RWPE2 (cell line): ENCODE measurements at places on chromosomes 4 and X.

DNA sequence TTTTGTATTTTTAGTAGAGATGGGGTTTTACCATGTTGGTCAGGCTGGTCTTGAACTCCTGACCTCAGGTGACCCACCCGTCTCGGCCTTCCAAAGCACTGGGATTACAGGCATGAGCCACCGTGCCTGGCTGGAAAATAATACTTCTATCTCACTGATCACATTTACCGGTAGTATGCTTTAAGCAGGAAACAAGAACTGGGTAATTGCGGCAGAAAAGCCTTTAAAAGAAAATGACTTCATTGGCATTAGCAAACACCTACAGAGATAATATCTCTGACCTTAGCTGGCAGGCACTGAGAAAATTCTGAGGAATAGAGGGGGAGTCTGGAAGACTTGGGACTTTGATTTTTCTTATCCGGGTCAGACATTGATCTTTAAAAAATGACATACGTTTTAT, 78.5 kb downstream of the SHROOM3 start:
- no peak overlapping the region for H3K4me3 ChIP-seq
- no peaks in the 10 kb centered on the region for H3K27me3 ChIP-seq
- no peak for DNase-seq

GRCh38 chr4:23763559-23763958, 126.3 kb downstream of the PPARGC1A start:
- no peaks in the 10 kb centered on the region for H3K36me3 ChIP-seq
- DNase-seq, result no peak
- H3K4me1 ChIP-seq, result no peaks in the 10 kb centered on the region
- no peak overlapping the region for H3K4me3 ChIP-seq
- no peaks in the 10 kb centered on the region for H3K27me3 ChIP-seq

DNA sequence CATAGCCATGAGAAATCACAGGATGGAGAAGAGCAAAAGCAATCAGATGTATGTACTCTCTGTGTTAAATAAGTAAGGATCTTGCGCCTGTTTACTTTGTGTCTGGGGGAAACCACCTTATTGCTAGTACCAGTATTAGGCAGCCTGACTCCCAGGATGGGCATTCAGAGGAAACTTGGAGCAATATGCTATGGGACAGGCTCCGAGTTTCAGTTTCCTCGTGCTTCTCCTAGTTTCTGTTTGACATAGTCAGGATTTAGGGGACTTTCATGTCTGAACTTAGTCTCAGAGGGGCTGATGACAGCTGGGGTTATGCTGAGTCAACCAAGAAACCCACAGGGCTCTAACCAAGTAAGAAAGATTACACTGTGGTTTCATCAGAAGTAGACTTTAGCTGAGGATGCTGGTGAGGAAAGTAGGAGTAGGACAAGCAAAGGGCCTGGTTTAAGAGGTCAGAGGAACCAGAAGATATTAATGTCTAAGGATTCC, 13.5 kb downstream of the NSUN7 start:
- H3K27me3 ChIP-seq, result no peaks in the 10 kb centered on the region
- DNase-seq, result no peak
- no peaks in the 10 kb centered on the region for H3K4me1 ChIP-seq
- no peaks in the 10 kb centered on the region for H3K36me3 ChIP-seq

DNA sequence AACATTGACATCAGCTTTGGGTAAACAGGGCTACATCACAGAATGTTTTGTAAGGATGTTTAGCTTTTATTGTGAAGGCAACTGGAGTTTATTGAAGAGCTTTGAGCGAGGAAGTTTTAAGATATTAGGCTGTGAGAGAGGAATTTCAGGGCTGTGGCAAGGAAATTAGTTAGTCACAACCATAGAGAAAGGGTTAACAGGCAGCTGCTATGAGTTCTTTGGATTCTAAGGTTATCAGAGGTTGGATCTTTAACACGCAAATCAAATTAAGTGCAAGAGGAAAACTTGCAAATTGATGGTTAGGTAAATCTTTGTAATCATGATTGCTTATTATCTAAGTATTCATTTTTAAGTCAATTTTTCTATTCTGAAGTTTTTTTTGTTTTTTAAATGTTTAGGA, 156.0 kb downstream of the UGT8 start:
- no peak for DNase-seq
- H3K27me3 ChIP-seq, result no peaks in the 10 kb centered on the region
- H3K4me1 ChIP-seq, result no peaks in the 10 kb centered on the region
- no peaks in the 10 kb centered on the region for H3K36me3 ChIP-seq

GRCh38 chrX:41903544-41903943, 19.8 kb downstream of the CASK start:
- H3K27ac ChIP-seq, result no peak overlapping the region
- H3K4me1 ChIP-seq, result peaks cover 12% of the 10 kb centered on the region
- DNase-seq, result no peak
- H3K4me3 ChIP-seq, result no peak overlapping the region
- no peaks in the 10 kb centered on the region for H3K27me3 ChIP-seq

- no peak for DNase-seq
- H3K4me1 ChIP-seq, result peaks cover 8% of the 10 kb centered on the region
- H3K27me3 ChIP-seq, result no peaks in the 10 kb centered on the region
- no peak overlapping the region for H3K4me3 ChIP-seq
- no peak overlapping the region for H3K27ac ChIP-seq
These were observed 87.1 kb downstream of the TSPAN5 start for GRCh38 chr4:98571161-98571786.

- H3K4me1 ChIP-seq, result peaks cover 14% of the 10 kb centered on the region
- H3K4me3 ChIP-seq, result no peak overlapping the region
- H3K36me3 ChIP-seq, result no peaks in the 10 kb centered on the region
- H3K27me3 ChIP-seq, result no peaks in the 10 kb centered on the region
- peak; percentile 80 for DNase-seq
- H3K27ac ChIP-seq, result peak overlapping the region; percentile 78
These were observed 27.3 kb upstream of the SORBS2 start for GRCh38 chr4:185839194-185839712.

GRCh38 chrX:108795240-108795639, 58.9 kb upstream of the IRS4 start:
- H3K27me3 ChIP-seq, result no peaks in the 10 kb centered on the region
- no peak for DNase-seq
- no peak overlapping the region for H3K4me3 ChIP-seq

- H3K4me1 ChIP-seq, result peaks cover 44% of the 10 kb centered on the region
- no peaks in the 10 kb centered on the region for H3K27me3 ChIP-seq
- DNase-seq, result no peak
- H3K4me3 ChIP-seq, result no peak overlapping the region
These were observed 208.8 kb upstream of the VEGFC start for GRCh38 chr4:177001271-177002175.
